GM04503 (cell line): ENCODE measurements at places on chromosomes 11 and 22.

- no peak for DNase-seq
Observed at GRCh38 chr11:47516155-47516554, 36.8 kb downstream of the CELF1 start.

- no peak for DNase-seq
Observed at GRCh38 chr11:57772562-57772961, 11.0 kb downstream of the CTNND1 start.

DNA sequence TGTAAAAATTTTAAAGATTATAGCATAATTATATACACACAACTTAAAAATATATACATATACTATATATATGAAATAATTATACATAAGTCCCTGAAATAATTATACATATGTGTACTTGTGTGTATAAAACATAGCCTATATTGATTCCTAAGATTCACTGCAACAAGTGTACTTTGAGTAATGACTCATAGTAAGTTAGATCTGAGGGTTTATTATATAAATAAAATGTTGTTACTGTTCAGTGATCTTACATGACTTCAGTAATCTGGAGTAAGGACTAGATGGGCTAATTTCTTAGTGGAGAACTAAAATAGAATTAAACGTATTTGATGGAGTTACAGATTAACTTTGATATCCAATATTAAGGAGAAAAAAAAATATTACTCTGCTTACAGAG is 350.5 kb downstream of the CNTN5 start:
- DNase-seq = no peak

GRCh38 chr22:23098230-23098705 is 27.9 kb downstream of the GNAZ start:
- DNase-seq = no peak

GRCh38 chr11:70717936-70718595 is 319.7 kb downstream of the CTTN start:
- DNase-seq = no peak

GRCh38 chr11:33214187-33214586 is 43.0 kb upstream of the HIPK3 start:
- peak; percentile 2 for DNase-seq

GRCh38 chr11:10514202-10514601 is 26.8 kb downstream of the RNF141 start:
- no peak for DNase-seq

GRCh38 chr22:37326726-37327125 is 44.4 kb downstream of the CYTH4 start:
- no peak for DNase-seq

- DNase-seq = no peak
Observed at GRCh38 chr11:44729063-44729462, 2.3 kb downstream of the TSPAN18 start.

GRCh38 chr11:13857828-13858227 is 104.7 kb upstream of the SPON1 start:
- DNase-seq = no peak

GRCh38 chr11:117931971-117932370 is 2.8 kb upstream of the TMPRSS13 start:
- DNase-seq = no peak

- no peak for DNase-seq
Observed at GRCh38 chr11:82365351-82365750, 368.3 kb downstream of the FAM181B start.

- DNase-seq = no peak
Observed at GRCh38 chr11:101215069-101215468, 85.5 kb upstream of the PGR start.

GRCh38 chr22:28629420-28630176 is 50.0 kb downstream of the TTC28 start:
- no peak for DNase-seq

DNA sequence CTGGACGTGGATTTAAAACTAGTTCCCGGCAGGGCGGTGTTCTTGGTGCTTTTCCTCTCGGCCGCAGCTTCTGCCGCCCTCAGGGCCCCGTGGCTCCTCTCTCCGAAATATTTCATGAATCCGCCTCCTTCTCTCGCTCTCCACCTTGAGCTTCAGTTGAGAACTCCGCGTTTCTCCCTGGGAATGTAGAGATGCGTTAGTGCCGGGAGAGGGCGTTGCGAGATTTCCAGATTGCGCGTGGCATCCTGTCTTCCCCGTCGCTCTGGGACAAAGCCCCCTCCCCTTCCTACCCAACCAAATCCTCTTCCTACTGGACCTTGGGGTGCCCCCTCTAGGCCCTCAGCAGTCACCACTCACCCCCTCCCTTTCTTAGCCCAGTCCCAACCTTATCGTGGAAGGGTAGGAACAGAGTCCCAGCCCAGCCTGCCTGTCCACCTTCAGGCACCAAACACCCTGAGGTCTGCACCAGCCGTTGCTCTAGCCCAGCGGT is 15.5 kb upstream of the RAC2 start:
- DNase-seq = no peak

- DNase-seq = no peak
Observed at GRCh38 chr11:122720107-122720881, 64.8 kb downstream of the UBASH3B start.
